ENCODE measurements at places on chromosomes 1 and 21.

DNA sequence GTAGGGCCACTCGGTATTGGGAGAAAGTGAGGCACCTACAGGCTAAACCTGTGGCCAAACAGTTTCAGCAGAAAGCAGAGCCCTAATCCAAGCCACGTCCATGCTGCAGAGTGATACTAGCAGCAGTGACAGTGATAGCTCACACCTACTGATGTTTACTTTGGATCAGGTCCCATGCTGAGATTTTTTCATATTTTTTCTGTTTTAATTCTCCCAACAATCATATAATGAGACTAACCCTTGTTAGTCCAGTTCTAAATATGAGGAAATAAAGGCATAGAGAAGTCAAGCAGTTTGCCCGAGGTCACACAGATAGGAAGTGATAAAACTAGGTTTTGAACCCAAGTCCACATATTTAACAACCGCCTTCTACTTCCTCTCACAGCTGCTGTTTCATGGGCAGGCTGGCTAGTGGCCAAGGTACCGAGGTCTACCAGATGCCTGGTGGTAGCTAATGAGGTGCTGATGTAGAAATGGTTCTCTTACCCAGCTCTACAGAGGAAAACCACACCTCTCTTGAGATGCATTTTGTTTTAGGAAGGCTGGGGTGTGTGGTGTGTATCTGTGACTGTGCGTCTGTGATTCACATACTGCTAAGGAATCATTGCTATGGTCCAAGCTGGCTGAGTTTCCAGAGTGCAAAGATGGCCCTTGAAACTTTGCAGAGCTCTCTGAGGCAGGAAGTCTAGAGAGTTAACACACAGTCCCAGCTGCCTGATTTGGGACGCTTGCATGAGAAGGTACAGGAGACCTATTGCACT is 80.3 kb upstream of the ARTN start:
- DNase-seq, result peak; percentile 85

- peak; percentile 93 for DNase-seq
Measured at GRCh38 chr1:10635085-10635896, 160.5 kb downstream of the PEX14 start.

- no peak for DNase-seq
Measured at GRCh38 chr1:90716552-90717355, at the start of gene BARHL2. Gene BARHL2 (minus strand): TSS chr1:90717302. CDS start chr1:90717195, 107 bp downstream.

- DNase-seq, result no peak
Measured at GRCh38 chr1:29227511-29227910, 3.2 kb downstream of the MECR start.

- no peak for DNase-seq
Measured at GRCh38 chr21:42393443-42393950, 2.4 kb downstream of the TMPRSS3 start.

DNA sequence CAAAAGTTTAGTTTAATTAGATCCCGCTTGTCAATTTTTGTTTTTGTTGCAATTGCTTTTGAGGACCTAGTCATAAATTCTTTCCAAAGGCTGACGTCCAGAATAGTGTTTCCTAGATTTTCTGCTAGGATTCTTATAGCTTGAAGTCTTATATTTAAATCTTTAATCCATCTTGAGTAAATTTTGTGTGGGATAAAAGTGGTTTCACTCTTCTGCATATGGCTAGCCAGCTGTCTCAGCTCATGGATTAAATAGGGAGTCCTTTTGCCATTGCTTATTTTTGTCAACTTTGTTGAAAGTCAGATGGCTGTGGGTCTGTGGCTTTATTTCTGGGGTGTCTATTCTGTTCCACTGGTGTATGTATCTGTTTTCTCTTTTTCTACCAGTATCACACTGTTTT is 801.3 kb upstream of the ADGRL4 start:
- DNase-seq, result no peak

- DNase-seq, result no peak
Measured at GRCh38 chr1:157286646-157287420, 148.6 kb upstream of the ETV3 start.

- no peak for DNase-seq
Measured at GRCh38 chr1:47870946-47871676, 126.1 kb downstream of the TRABD2B start.

DNA sequence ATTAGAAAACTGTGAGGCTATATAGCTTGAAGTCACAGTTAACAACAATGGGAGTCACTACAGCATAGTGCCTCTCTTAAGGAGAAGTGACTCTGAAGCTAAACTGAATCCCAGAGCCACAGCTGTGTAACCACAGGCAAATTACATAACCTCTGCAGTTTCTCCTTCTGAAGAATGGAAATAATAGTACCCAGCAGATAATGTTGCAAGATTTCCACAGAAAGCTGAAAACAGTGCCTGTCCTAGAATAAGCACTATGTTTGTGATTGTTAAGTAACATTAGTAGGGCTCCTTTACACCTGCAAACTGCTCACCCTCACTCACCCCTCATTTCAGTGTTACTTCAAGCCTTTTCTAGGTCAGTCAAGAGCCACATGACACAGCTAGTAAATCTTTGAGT is 886.7 kb downstream of the PLA2G4A start:
- no peak for DNase-seq

- DNase-seq, result peak; percentile 20
Measured at GRCh38 chr1:155219592-155220031, 11.1 kb downstream of the MTX1 start.

- DNase-seq, result peak; percentile 71
Measured at GRCh38 chr1:47175227-47175934, 14.5 kb downstream of the PDZK1IP1 start.

- no peak for DNase-seq
Measured at GRCh38 chr1:39737546-39738169, 1.0 kb upstream of the PPIE start.

GRCh38 chr1:91791103-91791502 is 94.8 kb downstream of the TGFBR3 start:
- no peak for DNase-seq

GRCh38 chr1:58358346-58358745 is 188.2 kb downstream of the OMA1 start:
- peak; percentile 28 for DNase-seq
